ENCODE measurements at places on chromosomes 5 and 9.

DNA sequence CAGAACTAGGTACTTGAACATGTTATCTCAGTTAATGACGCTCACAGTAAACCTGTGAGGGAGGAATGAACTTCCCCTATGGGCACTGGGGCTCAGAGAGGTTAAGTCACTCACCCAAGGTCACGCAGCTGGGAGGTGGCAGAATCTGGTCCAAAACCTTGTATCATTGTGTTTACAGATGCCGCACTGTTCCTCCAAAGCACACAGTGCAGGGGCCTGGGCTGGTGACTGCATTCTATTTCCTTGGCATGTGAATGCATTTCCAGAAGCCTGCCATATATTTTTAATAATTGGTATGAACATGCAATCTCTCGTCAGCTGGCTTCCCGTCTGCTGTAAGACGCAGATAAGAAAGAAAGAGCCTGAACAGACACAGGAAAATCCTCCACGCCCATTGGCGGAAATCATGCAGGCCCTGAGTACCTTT lies 77.0 kb upstream of the TBC1D2 start:
- DNase-seq: no peak

- DNase-seq: no peak
Observed at GRCh38 chr5:112696786-112697185, 40.9 kb upstream of the APC start.

- DNase-seq: no peak
Observed at GRCh38 chr9:111966861-111967291, 70.3 kb downstream of the UGCG start.

DNA sequence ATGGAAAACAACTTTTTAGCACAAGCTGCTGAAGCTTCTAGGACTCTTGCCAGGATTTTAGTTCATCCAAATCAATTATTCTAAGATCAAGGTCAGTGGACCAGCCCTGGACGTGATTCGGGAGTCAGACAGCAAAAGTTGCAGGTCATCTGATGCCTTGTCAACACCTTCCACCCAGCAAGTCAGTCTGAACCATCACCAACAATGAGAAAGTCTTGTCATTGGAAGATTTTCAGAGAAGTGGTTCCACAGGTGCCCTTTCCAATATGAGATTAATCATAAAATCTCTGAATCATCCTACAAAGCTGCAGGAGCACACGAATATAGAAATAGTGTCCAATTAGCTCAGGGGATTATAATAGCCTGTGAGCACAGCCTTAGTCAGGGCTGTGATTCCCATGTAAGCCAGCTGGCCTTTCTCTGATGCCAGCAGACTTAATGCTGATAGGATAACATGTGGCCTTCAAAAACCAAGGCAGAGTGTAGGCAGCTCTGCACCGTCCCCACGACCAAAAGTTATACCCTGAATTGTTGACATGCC lies 445.0 kb upstream of the TRPC7 start:
- DNase-seq: no peak

DNA sequence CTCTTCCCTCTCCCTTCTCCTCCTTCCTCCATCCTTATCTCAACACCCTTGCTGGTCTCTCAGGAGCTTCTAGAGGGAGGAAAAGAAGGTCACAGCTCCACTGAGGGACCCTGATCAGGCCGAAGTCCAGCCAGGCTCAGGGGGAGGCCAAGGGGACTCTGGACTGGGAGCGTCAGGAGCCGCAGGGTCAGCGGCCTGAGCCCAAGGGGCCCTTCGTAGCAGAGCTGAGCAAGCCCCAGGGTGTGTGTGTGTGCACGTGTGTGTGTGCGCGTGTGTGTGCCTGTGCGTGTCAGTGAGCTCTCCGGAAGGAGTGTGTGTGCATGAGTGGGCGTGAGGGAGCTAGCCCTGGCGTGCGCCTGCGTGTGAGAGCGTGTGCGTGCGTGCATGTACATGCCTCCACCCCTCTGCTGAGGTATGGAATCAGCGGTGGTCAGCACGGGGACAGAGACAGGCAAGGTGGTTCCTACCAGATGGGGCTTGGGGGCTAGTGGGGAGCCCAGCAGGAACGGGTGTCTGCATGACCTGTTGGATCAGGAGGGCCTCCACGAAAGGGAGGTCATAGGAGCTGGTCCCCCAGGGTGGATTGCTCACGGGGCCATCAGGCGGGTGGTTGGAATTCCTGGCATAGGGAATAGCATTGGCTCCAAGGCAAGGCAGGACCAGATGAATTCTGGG lies 10.0 kb upstream of the AGPAT2 start:
- no peak for DNase-seq

GRCh38 chr9:13974891-13975290 lies 339.1 kb downstream of the NFIB start:
- no peak for DNase-seq

DNA sequence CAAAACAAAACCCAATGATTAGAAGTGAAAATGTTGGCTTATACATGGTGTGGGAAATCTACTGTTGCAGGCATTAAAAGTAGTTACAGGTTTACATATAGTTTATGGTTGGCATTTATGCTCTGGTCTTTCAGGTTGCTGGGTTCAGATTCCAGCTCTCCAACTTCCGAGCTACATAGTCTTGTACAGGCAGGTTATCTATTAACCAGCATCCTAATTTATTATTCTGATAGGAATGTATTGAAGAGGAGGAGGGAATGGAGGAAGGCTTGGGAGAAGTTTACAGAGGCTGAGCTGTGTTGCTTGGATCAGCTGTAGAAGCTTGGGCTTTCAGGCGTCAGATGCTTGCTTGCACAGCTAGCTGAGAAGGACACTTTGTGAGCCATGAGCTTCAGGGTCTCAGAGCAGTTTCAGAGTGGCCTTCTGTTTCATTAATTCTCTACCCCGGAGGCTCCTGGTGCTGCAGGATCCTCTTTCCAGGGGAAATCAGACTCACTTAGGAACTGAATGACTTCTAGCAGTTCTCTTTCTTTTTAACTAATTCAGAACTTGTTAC lies 11.7 kb upstream of the ERBIN start:
- DNase-seq: no peak

GRCh38 chr9:4228606-4229005 lies 71.3 kb downstream of the GLIS3 start:
- no peak for DNase-seq

DNA sequence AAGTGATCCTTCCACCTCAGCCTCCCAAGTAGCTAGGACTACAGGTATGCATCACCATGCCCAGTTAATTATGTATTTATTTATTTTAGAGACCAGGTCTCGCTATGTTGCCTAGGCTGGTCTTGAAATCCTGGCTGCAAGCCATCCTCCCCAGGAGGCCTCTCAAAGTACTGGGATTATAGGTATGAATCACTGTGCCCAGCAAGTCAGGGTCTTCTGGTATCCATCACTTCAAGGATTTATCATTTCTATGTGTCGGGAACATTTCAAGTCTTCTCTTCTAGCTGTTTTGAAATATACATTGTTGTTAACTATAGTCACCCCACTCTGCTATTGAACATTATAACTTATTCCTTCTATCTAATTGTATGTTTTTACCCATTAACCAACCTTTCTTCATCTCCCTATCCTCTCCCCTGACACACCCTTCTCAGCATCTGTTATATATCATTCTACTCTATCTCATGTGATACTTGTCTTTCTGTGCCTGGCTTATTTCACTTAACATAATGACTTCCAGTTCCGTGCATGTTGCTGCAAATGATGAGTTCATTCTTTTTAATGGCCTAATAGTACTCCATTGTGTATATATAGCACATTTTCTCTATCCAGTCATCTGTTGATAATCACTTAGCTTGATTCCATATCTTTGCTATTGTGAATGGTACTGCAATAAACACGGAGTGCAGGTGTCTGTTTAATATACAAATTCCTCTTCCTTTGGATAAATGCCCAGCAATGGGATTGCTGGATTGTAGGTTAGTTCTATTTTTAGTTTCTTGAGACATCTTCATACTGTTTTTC lies 26.4 kb downstream of the UTP15 start:
- DNase-seq: no peak

- DNase-seq: no peak
Observed at GRCh38 chr5:37823433-37824152, 16.2 kb downstream of the GDNF start.

- DNase-seq: no peak
Observed at GRCh38 chr9:108434502-108434901, 421.3 kb downstream of the ACTL7B start.

GRCh38 chr5:162514116-162514515 lies 446.5 kb downstream of the GABRG2 start:
- DNase-seq: no peak

- DNase-seq: peak; percentile 30
Observed at GRCh38 chr5:63089147-63089546, 510.5 kb downstream of the LRRC70 start.

DNA sequence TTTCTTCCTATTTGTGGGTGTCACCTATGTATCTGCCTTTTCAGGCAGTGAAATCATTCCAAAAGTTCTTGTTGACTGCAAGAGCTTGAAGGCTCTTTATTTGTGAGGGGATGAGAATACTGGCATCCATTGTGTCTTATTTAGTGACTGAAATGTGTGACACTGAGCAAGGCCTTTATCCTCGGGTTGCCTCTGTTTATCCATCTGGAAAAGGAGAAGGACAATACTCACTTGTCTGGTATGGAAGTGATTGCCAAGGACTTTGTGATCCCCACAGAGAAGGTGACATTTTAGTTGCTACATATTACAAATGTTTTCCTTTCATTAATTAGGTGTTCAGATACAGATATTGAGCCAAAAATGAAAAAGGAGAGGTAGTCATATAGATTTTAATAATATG lies 80.2 kb downstream of the ARRDC3 start:
- DNase-seq: no peak

GRCh38 chr9:76962732-76963131 lies 56.7 kb upstream of the FOXB2 start:
- no peak for DNase-seq

DNA sequence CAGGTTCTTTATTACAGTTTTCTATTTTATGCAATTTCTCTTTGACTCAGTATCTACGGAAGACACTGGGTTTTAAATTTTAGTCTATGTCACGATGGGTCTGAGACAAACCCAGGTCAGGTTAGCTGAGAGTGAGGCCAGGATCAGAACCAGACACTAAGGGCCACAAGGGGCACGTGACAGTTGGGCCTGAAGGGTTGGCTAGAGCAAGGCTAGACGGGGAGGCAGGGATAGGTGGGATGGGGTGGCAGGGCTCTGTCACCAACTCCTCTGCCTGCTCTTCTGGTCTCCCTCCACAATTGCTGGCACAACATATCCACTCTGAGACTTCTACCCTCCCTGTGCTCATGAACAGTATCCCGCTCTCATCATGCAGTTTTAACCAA lies 76.4 kb downstream of the MED27 start:
- DNase-seq: no peak

DNA sequence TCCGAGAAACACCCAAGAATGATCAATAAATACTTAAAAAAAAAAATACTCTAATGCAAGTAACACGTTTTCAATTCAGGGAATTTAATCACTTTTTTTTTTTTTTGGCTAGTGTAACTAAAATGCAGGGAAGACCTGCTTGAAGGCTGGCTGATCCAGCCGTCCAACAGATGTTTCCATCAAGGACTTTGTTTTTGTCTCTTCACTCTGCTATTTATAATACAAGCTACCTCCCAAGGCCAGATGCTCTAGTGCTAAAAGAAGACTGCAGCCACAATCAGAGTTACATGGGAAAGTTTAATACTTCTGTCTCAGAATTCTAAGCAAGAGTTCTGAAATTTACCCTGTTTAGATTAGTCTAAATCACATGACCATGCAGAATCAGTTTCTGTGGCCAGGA lies 14.5 kb downstream of the TBCA start:
- DNase-seq: no peak

- DNase-seq: no peak
Observed at GRCh38 chr9:96345551-96345950, 38.0 kb downstream of the SLC35D2 start.

GRCh38 chr9:79129865-79130480 lies 441.8 kb upstream of the TLE4 start:
- DNase-seq: peak; percentile 18

- peak; percentile 10 for DNase-seq
Observed at GRCh38 chr9:12884736-12885395, 110.0 kb downstream of the LURAP1L start.

- no peak for DNase-seq
Observed at GRCh38 chr5:14472986-14473567, 108.5 kb upstream of the OTULINL start.

DNA sequence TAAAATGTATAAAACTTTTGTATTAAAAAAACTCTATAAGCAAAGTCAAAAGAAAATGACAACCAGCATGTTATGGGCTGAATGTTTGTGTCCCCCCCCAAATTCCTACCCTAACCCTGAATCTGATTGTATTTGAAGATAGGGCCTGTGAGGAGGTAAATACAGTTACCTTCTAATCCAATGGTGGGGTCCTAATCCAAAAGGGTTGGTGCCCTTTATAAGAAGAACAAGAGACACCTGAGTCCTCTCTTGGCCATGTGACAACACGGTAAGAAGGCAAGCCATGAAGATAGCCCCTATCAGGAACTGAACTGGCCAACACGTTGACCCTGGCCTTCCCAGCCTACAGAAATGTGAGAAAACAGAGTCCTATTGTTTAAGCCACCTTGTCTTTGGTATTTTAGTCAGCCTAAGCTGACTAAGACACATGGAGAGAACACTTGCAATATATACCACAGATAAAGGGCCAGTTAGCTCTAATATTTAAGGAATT lies 49.7 kb upstream of the AKNA start:
- no peak for DNase-seq

DNA sequence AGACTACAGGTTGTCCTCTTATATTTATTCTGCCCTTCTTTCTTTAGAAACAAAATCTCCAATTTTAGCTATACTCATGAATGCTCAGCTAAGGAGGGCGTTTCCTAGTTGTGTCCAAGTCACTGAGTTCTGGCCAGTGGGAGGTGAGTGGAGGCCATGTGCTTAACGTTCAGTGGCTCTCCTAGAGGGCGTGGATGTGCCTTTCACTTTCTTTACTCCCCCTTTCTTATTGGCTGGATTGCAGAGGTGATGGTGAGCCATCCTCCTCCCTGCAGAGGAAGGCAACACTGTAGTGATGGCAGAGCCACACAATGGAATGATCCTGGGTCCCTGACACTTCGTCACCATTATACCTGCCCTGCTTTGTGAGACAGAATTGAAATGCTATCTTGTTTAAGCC lies 54.6 kb downstream of the ALG2 start:
- DNase-seq: no peak

DNA sequence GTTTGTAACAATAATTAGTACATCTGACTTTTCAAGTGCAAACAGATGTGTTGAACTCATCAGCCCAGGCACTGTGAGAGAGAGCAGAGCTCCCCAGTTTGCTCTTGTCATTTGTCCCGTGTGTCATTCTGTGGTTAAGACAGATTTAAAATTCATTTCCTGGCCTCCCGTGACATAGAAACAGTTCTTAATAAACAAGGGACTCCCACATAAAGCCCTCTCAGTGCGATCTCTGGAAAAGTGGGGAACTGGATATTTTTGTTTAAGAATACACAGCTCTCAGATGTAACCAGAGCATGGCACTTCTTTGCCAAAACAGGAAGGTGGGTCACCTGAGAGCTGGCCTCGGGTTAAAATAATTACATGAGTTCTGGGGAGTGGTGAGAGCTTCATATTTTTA lies 58.6 kb downstream of the PRKACG start:
- DNase-seq: no peak

- DNase-seq: no peak
Observed at GRCh38 chr5:9513827-9514226, 32.0 kb downstream of the SEMA5A start.

Data from RPMI8226 (cell line).